Activated CD4-positive, alpha-beta T cell treated with anti-CD3 and anti-CD28 coated beads, Interleukin-10, Interleukin-2, amounts not matched to agents 100 ng/mL and 50 ng/mL, durations not matched to agents 16 hours and 8 hours (primary cell): ENCODE measurements at places on chromosomes 12 and 14.

DNA sequence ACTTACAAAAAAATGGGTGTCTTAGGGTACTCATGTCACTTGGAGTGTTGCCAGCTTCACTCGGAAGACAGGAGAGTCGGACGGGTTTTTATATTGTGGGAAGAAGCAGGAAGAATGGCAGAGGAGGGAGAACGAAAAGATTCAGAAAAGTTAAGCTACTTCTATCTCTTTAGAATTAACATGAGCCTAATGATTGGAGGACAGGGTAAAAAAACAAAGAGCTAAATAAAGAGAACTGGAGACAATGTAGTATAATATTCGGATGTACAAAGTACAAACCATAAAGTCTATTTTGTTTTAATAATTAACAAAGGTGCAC is 43.9 kb downstream of the EFCAB11 start:
- DNase-seq = no peak

DNA sequence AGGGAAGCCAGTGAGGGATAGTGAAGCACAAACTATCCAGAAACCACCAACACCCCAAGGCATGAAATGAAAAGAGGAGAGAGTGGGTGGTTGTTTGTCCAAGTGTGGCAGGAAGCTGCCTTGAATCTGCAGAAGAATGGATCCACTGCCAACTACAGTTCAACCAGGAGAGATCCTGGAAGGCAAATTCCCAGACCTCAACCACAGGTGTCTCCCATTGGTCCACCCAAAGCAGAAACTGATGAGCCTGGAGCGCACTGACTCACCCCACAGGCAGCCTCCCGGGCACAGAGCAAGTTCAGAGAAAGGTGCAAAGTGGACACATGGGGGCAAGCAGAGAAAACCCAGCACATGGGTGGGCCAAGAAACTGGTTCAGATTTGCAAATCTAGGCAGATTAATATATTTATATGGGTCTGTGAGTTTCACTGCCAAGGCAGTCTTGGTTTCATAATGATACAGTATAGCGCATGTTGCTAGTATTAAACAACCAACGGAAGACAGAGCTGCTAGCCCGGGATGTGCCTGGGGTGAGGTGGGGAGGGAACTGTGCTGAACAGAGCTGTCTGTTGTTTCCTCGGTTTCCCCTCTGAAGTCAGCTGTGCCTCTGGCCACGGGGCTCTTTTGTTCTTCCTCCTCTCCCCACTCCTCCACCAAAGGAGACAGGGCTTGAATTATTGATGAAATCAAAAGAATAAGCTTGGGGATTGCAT is 416.2 kb upstream of the CCDC196 start:
- no peak for DNase-seq

- DNase-seq = peak; percentile 96
Observed at GRCh38 chr14:24135834-24136683, at the start of gene PSME1. TSS of gene PSME1 (plus strand) at chr14:24136194. CDS start at chr14:24136263, 69 bp downstream.

DNA sequence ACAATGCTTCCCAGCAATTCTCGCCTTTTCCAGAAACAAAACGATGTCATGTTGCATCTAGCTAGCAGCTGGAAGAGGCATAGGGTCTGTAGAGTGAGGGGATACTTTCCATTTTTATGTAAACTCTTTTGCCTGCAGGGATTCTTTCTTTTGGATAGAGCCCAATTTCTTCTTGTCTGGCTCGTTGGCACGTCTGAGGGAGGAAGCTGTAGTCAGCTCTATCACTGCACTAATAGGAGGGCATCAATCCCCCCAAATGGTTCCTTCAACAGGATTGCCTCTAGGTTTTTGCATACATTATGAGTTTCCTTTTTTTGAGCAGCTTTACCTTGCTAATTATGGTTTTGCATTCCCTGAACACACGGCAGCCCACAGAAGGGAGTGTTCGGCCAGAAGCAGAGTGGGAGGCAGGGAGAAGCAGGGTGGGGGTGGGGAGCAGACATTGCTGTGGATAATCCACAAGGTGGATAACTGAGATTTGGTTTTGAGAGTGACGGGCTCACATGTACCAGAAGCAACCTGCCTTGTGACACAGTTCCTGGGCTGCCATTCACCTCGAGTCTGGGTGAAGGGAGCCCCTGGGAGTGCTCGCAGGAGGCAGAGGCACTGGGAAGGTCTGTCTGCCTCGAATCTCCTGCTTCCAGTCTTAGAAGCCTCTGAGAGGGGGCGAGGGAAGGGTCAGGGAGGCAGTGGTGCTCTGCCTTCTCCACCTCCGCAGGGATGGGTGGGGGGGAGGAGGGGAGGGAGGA is 24.5 kb downstream of the LRTM2 start:
- DNase-seq = no peak

DNA sequence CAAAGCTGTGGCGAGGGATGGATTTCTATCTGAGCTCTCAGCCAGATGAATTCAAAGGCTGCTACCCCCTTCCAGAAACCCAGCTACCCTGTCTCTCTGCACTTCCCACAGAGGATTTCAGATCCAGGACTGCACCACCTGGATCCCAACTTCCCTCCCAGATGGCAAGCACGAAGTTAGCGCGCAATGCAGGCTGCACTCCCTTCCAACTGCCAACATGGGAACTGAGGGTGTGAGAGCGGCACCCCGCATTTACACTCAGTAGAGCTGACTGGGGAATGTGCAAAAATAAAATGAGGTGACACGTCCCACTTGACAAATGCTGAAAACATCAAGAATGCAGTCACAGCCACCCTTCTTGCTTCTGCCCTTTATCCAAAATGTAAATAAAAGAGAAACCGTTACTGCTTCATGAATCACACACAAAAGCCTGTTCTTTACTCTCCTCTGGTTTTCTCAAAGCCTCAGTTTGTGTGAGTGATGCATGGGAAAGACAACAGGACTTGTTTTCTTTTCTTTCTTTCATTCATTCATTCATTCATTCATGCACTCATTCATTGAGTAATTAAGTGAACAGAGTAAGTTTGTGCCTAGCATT is 85.7 kb downstream of the ITPK1 start:
- DNase-seq = no peak

- no peak for DNase-seq
Observed at GRCh38 chr12:94544355-94544754, 84.7 kb upstream of the CEP83 start.

DNA sequence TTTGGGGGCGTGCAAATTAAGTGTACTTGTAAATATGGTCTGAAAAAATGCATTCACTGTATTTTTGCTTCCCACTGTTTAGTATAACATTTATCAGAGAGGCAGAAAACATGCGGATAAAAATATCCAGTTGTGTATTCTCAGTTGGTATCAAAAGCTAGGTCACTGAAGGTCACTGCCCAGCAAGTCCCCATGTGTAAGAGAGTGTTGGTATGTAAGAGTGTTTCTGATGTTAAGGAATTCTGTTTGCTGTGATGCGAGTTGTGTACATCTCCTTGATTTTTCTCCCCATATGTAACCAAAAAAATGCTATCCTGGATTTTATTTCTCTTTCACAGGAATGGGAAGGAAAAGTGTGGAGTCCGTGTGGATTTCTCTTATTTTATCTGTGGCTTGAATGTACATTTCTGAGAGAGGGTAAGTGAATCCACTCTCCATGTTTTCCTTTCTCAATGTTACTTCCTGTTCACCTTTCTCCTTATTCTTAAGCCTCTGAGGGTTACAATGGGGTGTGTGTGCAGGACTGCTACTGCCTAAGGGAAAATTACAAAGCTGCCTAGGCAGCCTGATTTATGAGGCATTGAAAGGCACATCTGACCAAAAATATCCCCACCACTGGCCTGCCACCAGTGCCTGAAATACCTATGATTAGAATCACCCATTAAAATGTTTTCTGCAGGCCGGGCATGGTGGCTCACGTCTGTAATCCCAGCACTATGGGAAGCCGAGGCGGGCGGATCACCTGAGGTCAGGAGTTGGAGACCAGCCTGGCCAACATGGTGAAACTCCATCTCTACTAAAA is 97.9 kb upstream of the USP44 start:
- DNase-seq = no peak

- no peak for DNase-seq
Observed at GRCh38 chr12:71782017-71782416, 27.4 kb downstream of the RAB21 start.

GRCh38 chr12:91655966-91656365 is 473.3 kb upstream of the DCN start:
- DNase-seq = no peak

- no peak for DNase-seq
Observed at GRCh38 chr14:22882529-22883172, 371 bp upstream of the REM2 start.

DNA sequence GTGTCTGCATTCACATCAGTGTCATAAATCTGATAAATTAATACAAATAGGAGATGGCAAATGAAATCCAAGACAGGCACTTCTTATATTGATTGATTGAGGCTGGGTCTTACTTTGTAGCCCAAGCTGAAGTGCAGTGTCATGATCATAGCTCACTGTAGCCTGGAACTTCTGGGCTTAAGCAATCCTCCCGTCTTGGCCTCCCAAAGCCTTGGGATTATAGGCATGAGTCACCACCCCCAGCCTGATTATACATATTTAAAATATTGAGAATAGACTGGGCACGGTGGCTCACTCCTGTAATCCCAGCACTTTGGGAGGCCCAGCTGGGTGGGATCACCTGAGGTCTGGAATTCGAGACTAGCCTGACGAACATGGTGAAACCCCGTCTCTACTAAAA is 51.3 kb downstream of the MARK3 start:
- DNase-seq = no peak

GRCh38 chr12:115871714-115872113 is 405.8 kb downstream of the MED13L start:
- DNase-seq = peak; percentile 6

DNA sequence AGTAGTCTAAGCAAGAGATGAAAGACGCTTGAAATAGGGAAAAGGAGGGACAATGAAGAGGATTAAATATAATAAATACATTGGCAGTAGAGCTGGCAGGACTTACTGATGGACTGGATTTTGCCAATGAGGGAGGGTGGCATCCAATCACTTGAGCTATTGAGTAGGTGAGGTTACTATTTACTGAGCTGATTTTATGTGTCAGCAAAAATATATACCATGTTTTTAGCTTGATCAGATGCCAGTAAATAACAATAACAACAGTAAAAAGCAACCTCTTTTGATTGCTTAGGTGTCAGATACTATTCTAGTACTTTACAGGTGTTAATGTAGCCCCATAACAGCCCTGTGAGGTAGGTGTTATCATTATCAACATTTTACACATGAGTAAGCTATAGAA is 187.5 kb upstream of the LMNTD1 start:
- DNase-seq = no peak

GRCh38 chr12:26961803-26962202 is 23.5 kb downstream of the FGFR1OP2 start:
- DNase-seq = no peak

DNA sequence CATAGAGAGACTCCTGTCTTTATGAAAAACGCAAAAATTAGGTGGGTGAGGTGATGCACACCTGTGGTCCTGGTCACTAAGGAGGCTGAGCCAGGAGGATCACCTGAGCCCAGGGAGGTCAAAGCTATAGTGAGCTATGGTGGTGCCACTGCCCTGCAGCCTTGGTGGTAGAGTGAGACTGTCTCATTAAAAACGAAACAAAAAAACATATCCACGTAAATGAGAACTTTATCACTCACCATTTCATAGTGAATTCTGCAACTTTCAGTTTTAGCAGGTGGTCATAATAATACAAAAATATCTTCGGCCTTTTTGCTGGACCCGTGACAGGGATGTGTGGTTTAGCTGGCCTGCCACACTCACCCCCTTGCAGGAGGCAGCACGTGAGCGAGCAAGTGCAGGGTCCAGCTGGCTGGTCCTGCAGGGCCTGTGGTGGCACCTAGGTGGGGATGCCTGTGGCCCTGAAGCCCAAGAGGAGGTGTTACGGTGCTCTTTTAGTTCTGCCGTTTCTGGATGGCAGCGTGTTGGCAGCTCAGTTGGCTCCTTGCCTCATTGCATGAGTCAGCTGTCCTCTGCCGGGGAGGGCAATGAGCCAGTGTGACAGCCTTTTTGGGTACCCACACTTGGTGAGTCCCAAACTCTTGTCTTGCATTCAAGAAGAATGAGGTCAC is 1330.7 kb upstream of the TMEM132C start:
- peak; percentile 8 for DNase-seq

DNA sequence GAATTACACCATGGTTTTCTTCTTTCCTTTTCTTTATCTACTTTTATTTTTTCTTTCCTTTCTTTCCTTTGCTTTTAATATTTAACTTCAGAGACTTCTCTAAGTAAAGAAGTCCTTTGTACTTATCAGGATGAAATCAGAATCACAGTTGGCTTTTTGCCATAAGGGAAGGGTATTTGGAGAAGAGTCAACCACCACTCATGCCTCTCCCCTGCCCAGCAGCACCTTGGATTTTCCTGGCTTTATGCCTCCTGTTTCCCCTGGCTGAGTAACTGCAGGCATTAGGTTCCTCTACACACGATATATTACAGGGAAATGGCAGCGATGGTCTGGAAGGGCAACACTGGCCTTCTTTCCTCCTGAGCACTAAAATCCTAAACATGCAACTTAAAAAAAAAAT is 266.4 kb upstream of the CAND1 start:
- no peak for DNase-seq

GRCh38 chr14:100589760-100590469 is 2.7 kb upstream of the BEGAIN start:
- DNase-seq = no peak

DNA sequence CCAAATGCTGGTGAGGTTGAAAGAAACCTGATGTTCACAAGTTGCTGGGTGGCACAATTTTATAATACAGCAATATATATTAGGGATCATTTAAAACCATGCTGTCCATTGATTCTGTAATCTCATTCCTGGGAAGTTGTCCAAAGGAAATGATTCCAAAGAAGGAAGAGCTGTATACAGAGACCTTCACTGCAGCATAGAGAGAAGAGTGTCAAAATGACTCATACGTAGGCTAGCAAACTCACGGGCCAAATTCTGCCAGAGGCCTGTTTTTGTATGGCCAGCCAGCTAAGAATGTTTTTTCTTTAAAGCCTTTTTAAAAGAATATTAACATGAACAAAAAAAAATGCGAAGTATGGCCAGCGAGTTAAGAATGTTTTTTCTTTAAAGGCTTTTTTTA is 69.2 kb upstream of the MED13L start:
- DNase-seq = no peak

DNA sequence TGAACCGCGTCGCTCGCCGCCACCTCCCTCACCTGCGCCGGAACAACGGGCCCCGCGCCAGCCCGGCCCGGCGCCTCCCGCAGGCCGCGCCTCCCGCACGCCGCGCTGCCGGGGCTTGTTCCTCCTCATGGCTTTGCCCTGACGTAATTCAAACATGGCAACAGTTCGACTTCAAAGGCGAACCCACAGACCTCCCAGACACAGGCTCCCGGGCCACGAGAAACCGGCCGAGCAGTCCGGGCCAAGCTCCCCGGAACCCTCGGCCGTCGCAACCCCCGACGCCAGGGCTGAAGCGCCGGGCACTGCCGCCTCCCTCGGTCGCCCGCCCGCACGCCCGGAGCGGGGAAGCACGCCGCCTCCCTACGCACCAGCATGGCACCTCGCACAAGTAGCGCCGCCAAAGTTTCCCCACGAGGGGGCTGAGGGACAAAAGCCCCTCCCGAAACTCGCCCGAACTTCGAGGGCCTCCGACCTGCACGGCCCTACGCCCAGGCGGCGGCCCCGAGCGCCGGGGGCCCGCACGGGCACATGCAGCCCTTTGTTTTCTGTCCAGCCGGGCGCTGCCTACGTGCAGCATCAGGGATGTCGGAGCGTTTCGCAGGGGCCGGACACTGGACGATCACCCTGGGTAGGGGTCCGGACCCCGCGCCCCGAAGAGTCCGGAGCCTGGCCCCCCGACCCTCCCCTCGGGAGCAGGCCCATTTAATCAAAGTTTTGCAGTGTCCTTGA is 1.7 kb downstream of the SINHCAF start:
- DNase-seq = peak; percentile 78

- DNase-seq = no peak
Observed at GRCh38 chr14:65972891-65973290, 513.3 kb upstream of the CCDC196 start.
